ENCODE measurements at places on chromosomes 5 and 9.

- DNase-seq, result no peak
Observed at GRCh38 chr9:37916471-37917312, 12.8 kb upstream of the SLC25A51 start.

DNA sequence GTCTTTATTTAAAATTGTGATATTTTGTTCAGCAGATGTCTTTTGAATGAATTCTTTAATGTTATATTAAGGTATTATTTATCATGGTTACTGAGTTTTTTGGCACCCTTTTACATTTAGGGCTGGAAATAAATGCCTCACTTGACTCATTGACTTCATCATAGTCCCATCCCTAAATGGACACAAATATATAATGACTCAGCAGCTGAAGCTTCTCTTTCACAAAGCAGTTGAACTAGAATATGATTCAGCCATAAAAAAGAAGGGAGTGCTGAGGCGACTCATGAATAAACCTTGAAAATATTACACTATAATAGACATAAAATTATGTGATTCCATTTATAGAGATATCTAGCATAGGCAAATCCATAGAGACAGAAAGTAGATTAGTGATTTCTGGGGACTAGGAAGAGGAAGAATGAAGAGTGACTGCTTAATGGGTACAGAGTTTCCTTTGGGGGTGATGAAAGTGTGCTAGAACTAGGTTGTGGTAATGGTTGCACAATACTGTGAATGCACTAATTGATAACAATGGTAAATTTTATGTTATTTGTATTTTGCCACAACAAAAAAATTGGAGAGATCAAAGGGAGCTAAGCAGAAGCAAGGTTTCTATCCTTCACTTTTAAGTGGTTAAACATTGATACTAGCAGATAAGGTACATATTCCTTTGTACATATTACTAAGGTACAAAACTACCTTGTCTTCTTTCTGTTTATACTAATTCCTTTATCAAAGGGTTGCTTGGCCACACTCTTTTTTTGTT lies 449.6 kb downstream of the NTRK2 start:
- no peak for DNase-seq

DNA sequence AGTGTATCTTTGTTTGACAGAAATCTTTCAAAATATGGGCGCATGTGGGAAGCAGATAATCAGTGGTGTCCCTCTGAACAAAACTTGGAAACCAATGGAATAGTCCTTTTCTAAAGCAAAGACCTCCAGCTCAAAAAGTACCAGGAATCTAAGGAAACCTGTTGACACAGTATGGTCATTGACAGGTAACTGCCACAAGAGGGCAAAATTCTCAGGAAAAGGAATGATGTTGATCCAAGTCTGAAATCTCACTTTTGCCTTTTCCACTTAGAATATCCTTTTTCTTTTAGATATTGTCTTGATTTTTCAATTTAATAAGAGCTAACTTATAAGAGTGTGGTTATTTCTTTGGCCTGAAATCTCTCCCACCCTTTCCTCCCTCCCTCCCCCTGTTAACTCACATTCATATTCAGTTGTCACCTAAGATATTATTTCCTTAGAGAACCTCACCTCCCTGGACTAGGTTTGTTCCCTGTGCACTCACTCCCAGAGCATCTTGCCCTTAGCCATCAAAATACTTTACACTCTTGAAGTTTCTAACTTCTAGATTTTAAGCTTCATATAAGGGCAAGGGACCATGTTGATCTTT lies 59.0 kb upstream of the BARX1 start:
- peak; percentile 47 for DNase-seq

GRCh38 chr5:143569213-143569701 lies 165.8 kb upstream of the NR3C1 start:
- DNase-seq, result no peak

DNA sequence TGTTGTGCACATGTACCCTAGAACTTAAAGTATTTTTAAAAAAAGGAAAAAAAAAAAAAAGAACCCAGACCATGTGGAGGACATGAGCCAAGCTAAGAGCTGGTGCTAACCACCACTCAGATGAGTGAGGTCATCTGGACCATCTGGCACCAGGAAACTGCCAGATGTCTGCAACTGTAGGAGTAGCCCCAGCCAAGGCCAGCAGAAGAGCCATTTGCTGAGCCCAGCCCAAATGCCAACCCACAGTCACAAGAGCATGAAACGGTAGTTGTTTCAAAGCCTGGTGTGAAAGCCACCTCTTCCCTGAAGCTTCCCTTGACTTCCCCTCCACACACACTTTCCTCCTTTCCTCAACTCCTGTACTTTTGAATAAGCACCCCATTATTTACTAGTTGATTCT lies 69.2 kb upstream of the FCN1 start:
- DNase-seq, result no peak

DNA sequence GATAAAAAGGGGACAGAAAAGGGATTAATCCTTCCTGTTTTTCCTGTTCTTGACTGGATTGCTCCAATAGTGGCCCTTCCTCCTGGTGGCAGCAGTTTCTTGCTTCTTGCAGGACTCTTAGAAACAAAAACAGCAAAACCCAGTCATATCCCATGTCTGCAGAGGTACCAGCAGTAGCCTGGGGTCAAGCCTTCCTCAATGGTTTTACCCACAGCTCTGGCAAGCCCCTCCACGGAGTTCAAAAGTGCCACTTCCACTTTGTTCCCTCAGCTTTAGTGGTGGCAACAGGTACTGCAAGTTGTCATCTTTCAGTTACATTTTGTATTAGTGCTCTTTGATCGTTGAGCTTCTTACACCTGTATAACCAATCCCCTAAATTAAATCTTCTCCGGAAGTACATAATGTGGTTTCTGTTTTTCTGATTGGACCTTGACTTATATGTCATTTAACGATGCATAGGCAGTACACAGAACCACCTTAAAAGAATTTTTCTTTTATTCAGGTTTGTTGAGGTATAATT lies 8.7 kb upstream of the RANBP6 start:
- peak; percentile 6 for DNase-seq

DNA sequence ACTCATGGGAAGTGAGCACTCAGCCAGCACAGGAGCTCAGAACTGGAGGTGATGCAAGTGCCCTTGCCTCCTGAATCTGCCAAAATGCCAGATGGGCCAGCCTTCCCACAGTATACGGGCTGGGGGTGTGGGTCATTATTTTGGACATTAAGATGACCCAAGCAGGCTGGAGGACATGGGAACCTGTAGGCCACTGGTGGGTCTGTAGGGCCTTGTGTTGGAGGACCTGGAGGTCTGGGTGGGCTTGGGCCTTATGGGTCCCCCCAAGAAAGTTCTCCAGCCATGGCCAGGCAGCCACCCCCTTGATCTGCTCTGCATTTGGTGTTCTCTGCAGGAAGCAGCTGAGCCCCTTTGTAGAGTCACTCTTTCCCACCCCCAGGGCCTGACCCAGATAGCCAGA lies 71.0 kb upstream of the ANGPTL2 start:
- DNase-seq, result no peak

- DNase-seq, result no peak
Observed at GRCh38 chr9:17832812-17833211, 253.9 kb downstream of the SH3GL2 start.

DNA sequence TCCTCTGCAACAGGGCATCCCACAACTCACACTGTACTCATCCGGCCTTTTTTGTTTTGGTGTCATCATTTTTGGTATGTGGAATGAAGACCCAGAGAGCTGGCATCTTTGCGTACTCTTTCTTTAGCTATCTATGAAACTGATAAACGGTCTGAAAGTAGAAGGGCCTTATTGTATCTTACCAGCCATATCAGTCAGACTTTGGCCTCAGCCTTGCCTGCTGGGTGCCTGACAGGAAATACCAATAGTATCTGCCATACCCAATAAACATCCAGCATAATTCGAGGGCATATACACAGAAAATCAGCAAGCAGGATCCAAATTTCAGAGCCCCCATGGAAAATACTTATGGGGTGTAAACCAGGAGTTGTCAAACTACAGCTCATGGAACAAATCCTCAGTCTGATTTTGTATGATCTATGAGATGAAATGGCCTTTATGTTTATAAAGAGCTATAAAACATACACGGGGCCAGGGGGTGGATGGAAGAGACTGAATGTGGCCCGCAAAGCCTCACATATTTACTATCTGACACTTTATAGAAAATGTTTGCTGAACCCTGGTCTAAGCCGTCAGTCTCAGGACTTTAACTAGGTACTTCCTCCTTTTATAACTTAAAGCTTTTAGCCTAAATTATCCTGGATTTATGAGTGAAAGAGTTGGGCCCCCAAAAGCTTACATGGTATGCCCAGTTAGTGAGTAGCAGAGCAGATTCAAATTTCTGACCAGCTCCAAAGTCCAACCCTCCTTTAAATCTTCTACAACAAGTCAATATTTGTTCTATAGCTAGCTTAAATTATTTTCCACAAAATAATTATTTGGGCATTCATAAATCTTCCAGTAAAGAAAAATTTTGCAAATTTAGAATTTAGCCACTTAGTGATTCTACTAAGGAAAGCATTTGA lies 308.0 kb upstream of the PUM3 start:
- no peak for DNase-seq

GRCh38 chr9:21533597-21533996 lies 51.5 kb upstream of the IFNE start:
- DNase-seq, result no peak

GRCh38 chr9:126614088-126614454 lies 343 bp downstream of the LMX1B start:
- DNase-seq, result no peak

DNA sequence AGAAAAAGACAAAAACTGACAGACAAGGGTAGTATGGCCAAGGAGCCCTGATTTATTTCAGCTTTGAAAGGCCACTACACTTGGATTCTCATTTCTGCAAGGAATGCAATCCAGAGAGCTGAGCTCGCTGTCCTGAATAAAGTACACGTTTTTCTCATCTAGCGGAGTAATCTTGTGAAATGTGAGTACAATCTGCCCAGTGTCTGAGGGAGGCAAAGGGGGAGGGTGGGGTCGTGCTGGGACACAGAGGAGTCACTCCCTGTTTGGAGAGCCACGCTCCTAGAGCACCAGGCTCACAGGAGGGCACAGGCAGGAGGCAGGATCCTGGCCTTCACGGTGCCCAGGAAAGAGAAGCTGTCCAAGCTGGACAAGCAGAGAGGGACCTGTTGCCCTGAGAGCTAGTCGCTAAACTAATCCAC lies 51.0 kb upstream of the IFNK start:
- no peak for DNase-seq

DNA sequence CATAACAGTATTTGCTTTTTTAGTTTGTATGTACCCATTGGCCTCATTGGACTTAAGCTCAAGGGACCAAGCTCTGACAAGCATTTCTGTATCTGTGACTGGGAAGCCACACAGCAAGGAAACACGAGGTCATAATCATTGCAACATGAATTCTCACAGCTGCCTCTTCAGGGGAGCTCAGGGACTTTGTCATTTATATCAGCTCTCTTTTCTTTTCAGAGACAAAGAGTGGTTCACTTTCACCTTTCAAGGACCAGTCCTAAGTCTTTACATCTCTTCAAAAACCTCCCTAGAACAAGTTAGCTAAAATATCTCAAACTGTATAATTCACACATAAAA lies 58.6 kb downstream of the ADAMTS12 start:
- peak; percentile 47 for DNase-seq

DNA sequence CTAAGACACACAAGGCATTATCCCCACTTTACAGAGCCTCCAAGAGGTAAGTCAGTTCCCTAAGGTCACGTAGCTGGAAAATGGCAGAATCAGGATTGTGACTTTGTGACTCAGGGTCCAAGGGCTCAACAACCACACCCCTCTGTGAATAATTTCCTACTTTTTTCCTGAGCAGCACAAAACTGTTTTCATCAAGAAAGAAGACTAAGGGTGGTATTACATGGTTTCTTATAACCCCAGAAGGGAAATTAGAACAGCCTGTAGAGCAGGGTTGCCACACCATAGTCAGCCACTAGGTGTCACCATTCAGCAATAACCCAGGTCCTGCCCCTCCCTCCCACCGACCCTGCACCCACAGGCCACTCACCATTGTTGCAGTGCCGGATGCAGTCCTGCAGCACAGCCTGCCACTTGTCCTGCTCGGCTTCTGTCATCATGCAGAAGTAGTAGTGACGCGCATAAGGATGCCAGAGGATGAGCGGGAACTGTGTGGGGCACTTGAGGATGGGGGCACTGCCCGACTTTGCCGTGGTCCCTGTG lies 72.1 kb downstream of the LRSAM1 start:
- peak; percentile 55 for DNase-seq

DNA sequence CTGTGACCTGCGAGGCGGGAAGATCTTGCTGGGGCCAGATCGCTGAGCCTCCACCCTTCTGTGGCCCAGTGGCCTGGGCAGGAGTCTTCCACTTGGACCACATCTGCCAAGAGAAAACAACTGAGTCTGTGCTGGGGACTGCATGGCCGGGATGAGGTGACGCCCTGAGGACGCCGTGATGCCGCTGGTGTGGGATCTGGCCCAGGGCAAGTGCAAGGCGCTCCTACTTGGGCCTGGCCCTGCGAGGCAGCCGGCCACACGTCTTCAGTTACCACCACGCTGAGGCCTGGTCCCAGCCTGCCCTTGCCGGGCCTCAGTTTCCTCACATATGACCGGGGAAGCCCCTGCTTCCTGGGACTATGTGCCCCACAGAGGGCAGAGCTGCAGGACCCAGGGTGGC lies 133.4 kb downstream of the SLC25A46 start:
- no peak for DNase-seq

DNA sequence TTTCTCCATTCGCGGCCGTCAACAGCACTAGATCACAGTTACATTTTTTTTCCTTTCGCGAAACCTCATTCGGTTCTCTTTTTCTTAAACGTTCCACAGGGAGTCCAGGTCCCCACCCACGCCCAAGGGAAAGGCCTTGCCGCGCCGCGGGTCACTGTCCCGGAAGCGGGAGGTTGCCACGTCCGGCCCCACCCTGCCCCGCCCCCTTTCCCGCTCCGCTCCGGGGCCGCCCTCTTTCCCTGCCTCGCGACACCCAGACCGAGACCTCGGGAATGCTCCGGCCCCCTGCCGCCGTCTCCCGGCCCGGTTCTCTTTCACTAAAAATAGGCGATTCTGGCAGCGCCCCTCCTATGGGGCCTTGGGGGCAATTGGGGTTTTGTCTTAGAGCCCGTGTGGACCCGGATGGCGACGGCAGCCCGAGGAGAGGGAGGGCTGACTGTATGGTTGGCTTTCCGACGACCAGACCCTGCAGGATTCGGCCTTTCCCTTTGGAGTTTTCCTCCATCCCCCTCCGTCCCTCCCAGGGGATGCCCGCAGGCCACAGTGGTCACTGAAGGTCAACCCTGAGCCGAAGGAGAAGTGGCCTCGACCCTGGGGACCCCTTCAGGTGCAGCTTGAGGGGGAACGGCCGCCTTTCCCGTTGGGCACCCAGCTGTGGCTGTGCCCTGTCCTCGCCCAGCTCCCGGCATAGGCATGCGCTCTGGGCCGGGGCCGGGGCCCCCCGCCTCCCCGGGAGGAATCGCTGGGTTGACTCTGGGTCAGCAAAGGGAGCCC lies 2.8 kb upstream of the RACK1 start:
- peak; percentile 88 for DNase-seq

DNA sequence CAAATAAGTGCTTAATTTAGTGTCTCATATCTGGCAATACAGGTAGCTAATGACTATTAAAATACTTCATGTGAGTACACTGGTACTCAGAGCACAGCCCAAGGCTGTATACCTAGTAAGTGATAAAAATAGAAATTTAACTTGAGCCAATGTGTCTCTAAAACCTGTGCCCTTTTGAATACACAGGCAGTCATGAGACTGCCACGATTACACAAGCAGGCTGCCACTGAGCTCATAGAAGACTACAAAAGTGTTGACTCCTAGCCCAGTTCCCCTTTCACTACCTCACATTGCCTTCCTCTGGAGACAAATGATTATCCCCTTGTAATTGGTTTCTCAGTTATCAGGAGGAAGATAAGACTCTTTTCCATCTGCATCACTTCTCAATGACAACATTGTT lies 66.3 kb upstream of the PAPPA start:
- DNase-seq, result peak; percentile 30

All from myocyte (in vitro differentiated cells).